ENCODE measurements at places on chromosomes 2 and 18.

GRCh38 chr2:101038455-101039255 is 36.6 kb downstream of the RPL31 start:
- DNase-seq = no peak

- no peak for DNase-seq
Observed at GRCh38 chr2:219643788-219644398, 16.5 kb downstream of the SLC4A3 start.

DNA sequence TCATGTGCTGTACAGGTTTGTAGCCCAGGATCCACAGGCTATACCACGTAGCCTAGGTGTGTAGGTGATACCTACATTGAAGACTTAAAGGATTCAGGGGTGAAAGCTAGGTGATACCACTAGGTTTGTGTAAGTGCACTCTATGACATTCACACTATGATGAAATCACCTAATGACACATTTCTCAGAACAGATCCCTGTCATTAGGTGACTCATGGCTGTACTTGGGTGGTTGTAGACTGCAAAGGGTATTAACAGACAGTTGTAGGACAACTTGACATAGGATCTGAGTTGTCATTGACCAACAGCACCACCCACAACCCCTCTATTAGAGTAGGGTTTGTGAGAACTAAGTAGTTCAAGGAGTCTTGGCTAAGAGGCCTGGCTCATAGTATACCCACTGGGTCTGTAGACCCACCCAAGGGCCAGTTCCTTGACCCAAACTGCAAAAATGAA is 27.7 kb upstream of the SMCHD1 start:
- DNase-seq = no peak

DNA sequence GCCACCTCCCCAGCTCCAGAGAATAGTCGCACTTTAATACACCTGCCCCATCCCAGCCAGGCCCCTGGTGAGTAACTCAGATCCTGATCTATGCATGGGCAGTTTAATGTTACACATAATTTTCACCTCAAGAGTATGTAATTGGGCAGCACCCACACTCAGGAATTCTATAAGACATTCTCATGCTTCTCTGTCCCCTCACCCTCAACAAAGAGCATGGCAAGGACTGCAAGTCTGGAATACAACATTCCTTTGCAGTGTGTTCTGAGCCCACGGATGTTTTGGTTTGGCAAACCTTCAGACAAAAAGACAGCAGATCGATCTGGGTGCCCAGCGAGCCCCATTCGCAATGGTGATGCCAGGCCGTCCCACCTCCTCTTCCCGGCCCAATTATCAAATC is 4.9 kb upstream of the SLC14A1 start:
- DNase-seq = no peak

Data from stimulated activated CD8-positive, alpha-beta memory T cell treated with anti-CD3 and anti-CD28 coated beads, Interleukin-4, amount 100 ng/mL, for 4 hours (primary cell).